Activated CD8-positive, alpha-beta T cell treated with anti-CD3 and anti-CD28 coated beads, Interleukin-2, amount 10 ng/mL, durations not matched to agents 7 days and 5 days (primary cell): ENCODE measurements at places on chromosomes 13 and 19. TPM values are rescaled to one million over a fixed set of nuclear protein-coding genes. Genes with fewer than 3 reads are reported as not detected.

DNA sequence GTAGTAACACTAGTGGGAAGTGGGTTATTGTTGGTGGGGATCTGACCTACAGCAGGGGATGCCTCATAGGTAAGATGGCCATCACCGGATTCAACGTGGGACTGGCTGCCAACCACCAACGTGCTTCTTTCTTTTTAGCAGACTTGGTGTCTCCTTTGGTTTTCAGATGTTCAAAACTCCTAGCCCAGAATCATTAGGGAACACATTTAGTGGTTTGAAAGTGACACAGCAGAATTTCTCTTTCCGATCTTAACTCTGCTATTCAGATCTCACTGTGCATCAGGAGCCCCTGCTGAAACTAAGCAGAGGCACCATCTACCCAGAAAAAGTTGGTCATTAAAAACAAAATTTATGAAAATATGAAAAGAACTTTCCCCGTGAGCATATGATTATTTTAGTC lies 36.7 kb upstream of the PCDH8 start:
- no peak for DNase-seq
- no peak overlapping the region for H3K27ac ChIP-seq
- no peaks in the 10 kb centered on the region for H3K36me3 ChIP-seq
- H3K4me1 ChIP-seq, result no peaks in the 10 kb centered on the region
- no peak overlapping the region for H3K4me3 ChIP-seq

- peaks cover 9% of the 10 kb centered on the region for H3K4me1 ChIP-seq
- H3K27me3 ChIP-seq, result no peaks in the 10 kb centered on the region
- H3K27ac ChIP-seq, result no peak overlapping the region
- H3K4me3 ChIP-seq, result no peak overlapping the region
- peaks cover 1% of the 10 kb centered on the region for H3K36me3 ChIP-seq
These were observed 23.5 kb upstream of the USP12 start for GRCh38 chr13:27194895-27195764.

DNA sequence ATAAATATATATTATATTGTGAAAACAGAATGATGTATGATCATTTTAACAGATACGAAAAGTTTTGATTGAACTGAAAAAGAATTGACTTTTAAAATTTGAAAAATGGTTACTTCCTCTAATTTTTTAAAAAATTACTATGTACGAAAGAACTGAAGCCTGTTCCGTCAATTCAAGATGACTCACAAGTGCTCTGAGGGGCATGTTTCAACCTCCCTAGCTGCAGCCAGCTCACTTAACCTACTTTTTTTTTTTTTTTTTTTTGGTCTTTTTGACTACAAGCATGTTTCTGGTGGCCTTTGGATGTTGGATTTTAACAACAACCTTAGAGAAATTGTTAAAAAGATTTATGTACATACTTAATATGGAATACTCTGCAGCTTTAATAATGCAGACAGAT lies 1139.3 kb downstream of the DIAPH3 start:
- H3K36me3 ChIP-seq, result no peaks in the 10 kb centered on the region
- H3K4me1 ChIP-seq, result no peaks in the 10 kb centered on the region
- no peak overlapping the region for H3K27ac ChIP-seq
- H3K27me3 ChIP-seq, result no peaks in the 10 kb centered on the region

GRCh38 chr19:18204394-18205199 lies 755 bp upstream of the RAB3A start:
- peaks cover 3% of the 10 kb centered on the region for H3K27me3 ChIP-seq
- H3K4me1 ChIP-seq, result peaks cover 28% of the 10 kb centered on the region
- H3K27ac ChIP-seq, result peak overlapping the region; percentile 77
- peaks cover 17% of the 10 kb centered on the region for H3K36me3 ChIP-seq

DNA sequence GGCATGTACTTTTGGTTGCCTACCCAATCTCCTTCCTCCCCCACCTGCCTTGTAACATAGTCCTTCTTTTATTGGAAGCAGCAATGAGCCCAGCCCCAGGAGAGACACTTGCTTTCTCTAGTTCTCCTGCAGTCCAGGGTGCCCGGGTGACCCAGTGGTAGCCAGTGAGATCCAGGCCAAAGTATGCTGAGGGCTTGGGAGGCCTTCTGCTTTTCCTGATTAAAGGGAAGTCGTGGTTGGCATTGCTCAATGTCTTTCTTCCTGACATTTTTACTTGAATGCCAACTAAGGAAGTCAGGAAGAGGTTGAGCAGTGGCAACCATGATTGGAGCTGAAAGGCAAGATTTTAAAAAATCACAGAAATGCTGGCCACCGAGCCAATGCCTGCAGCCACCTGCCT lies 25.7 kb downstream of the CNMD start:
- no peak overlapping the region for H3K27ac ChIP-seq
- peaks cover 18% of the 10 kb centered on the region for H3K27me3 ChIP-seq
- H3K4me3 ChIP-seq, result no peak overlapping the region
- DNase-seq, result no peak

GRCh38 chr19:10503002-10503789 lies at the start of gene KEAP1:
TSS of gene KEAP1 (minus strand) at chr19:10503356. CDS start at chr19:10500033, 3,323 bp downstream.
- H3K4me1 ChIP-seq, result peaks cover 41% of the 10 kb centered on the region
- no peaks in the 10 kb centered on the region for H3K27me3 ChIP-seq
- peak within 1 kb of the TSS; percentile 88 for H3K4me3 ChIP-seq
- peaks cover 23% of the 10 kb centered on the region for H3K36me3 ChIP-seq

DNA sequence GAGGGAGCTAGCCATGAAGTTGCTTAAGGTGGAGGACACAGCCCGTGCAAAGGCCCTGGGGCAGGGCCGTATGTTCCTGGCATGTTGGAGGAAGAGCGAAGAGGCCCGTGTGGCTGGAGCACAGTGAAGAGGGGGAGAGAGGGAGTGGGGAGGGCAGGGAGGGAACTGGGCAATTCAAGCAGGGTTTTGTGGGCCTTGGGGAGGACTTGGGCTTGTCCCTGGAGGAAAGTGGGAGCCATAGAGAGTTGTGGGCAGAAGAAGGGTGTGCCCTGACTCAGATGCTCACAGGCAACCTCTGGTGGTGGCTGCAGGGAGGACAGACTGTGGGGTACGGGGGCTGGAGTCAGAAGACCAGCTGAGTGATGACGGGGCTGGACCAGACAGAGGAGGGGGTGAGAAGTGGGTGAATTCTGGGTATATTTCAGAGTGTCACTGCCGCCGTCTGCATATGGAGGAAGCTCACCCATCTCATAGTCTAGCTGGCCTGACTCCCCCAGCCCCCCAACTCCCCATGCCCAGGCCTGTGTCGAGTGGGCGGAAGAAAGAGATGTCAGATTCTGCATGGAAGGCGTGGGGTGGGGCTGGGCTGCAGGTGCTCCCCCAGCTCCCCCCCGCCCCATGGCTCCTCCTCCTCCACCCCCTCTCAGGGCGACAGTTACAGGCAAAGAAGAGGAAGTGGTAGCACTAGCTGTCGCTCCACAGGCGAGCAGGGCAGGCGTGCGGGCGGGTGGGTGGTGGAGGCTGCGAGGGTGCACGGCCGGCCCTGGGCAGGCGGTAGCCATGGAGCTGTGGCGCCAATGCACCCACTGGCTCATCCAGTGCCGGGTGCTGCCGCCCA lies at the start of gene VAV1:
VAV1 (plus strand) TSS at position 681 of the 838 bp plus-strand sequence; CDS start at position 781, 100 bp downstream.
- H3K27ac ChIP-seq, result peak within 1 kb of the TSS; percentile 90
- DNase-seq, result peak; percentile 91
- peaks cover 28% of the 10 kb centered on the region for H3K36me3 ChIP-seq
- no peaks in the 10 kb centered on the region for H3K27me3 ChIP-seq

- peak overlapping the region; percentile 91 for H3K27ac ChIP-seq
- H3K4me3 ChIP-seq, result peak overlapping the region; percentile 71
- DNase-seq, result peak; percentile 64
- H3K4me1 ChIP-seq, result peaks cover 63% of the 10 kb centered on the region
- H3K36me3 ChIP-seq, result peaks cover 73% of the 10 kb centered on the region
These were observed 21.4 kb downstream of the LCP1 start for GRCh38 chr13:46160471-46161066.

DNA sequence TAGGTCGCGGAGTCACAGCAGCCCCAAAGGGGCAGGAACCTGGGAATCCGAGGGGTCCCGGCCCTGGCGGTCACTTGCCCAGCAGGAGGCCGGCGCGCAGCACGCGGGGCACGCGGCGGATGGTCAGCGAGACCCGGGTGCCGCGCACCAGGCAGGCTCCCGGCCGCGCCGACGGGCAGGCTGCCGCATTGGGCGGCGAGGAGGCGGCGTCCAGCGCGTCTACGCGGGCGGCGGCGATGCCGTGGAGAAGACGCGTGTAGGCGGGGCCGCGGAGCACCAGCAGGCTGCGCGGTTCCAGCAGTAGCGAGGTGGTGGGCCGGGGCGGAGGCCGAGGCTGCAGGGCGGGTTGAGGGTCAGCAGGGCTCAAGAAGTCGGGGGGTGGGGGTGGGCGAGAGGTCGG lies 607 bp upstream of the SYNE4 start:
- DNase-seq, result peak; percentile 51
- no peaks in the 10 kb centered on the region for H3K27me3 ChIP-seq
- H3K27ac ChIP-seq, result peak overlapping the region; percentile 51
- peaks cover 9% of the 10 kb centered on the region for H3K36me3 ChIP-seq
- H3K4me3 ChIP-seq, result peak overlapping the region; percentile 29

FOXO1 gene
- total RNA-seq, result 23.1 TPM

MYPOP gene
- total RNA-seq, result 11.3 TPM

TRPC4 gene
- not detected for total RNA-seq

PRODH2 gene
- not detected for total RNA-seq

ZNF780B gene
- 27.4 TPM for total RNA-seq

CBY2 gene
- not detected for total RNA-seq
